ENCODE measurements at places on chromosomes 2 and 18.

- H3K27ac ChIP-seq: no peak overlapping the region
- no peak overlapping the region for H3K4me3 ChIP-seq
- H3K27me3 ChIP-seq: no peaks in the 10 kb centered on the region
- no peaks in the 10 kb centered on the region for H3K4me1 ChIP-seq
- H3K36me3 ChIP-seq: no peaks in the 10 kb centered on the region
Observed at GRCh38 chr2:215684448-215685237, 248.8 kb upstream of the FN1 start.

DNA sequence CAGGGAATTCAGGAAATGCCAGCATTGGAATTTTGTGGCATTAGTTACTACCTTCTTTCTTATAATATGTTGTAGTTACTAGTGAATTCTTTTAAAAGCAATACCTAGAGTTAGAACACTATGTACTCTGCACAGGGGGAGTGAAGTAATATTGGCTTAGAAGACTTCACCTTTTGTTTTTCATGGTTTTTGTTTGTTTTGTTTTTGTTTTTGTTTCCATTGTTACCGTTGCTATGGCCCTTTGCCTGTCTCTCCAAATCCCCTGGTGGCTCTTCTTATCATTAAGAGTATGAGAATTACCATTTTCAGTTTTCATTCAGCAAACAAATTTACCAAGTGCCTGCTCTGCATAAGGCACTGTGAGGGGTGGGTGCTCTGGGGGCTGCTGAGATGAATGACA, 160.1 kb downstream of the HAUS1 start:
- no peak for DNase-seq
- H3K4me1 ChIP-seq: no peaks in the 10 kb centered on the region
- H3K36me3 ChIP-seq: no peaks in the 10 kb centered on the region
- H3K4me3 ChIP-seq: no peak overlapping the region
- peak overlapping the region; percentile 54 for H3K27ac ChIP-seq

DNA sequence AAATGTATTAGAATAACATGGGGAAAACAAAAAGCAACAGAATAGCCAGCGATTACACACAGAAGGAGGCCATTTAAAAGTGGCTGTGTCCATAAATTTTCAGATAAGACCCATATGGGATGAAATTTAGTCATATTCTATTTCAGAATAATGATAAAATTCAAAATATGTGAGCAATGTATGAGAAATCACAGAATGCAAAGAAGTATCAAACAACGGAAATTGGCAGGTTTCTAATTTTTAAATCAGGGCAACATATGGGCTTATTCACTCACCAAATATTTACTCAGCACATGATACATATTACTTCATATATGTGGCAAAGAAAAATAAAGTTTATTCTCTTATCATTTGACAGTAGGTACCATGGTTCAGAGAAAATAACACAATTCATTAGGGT, 208.5 kb downstream of the GRB14 start:
- no peaks in the 10 kb centered on the region for H3K27me3 ChIP-seq
- no peaks in the 10 kb centered on the region for H3K36me3 ChIP-seq
- no peaks in the 10 kb centered on the region for H3K4me1 ChIP-seq
- no peak overlapping the region for H3K27ac ChIP-seq
- H3K4me3 ChIP-seq: no peak overlapping the region

GRCh38 chr18:966759-967576, 62.3 kb downstream of the ADCYAP1 start:
- no peak overlapping the region for H3K27ac ChIP-seq
- H3K4me3 ChIP-seq: no peak overlapping the region
- H3K4me1 ChIP-seq: no peaks in the 10 kb centered on the region

DNA sequence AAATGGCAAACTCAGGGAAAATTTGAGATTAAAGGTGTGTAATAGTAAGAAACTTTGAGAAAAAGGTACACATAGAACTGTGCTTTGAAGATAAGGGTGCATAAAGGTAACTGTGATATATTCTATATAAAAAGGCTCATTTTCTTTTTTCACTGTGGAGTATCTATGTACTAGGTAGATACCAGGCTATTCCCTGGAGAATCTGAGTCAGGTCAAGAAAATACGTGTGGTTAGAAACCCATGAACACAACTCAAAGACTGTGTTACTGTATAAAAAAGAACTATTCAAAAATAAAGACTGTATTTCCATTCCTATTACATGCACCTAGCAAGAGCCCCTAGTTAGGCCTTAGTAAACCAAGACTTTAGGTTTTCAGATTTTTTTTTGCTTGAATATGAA, 100.1 kb upstream of the GRB14 start:
- DNase-seq: no peak
- no peaks in the 10 kb centered on the region for H3K36me3 ChIP-seq
- H3K27me3 ChIP-seq: no peaks in the 10 kb centered on the region

DNA sequence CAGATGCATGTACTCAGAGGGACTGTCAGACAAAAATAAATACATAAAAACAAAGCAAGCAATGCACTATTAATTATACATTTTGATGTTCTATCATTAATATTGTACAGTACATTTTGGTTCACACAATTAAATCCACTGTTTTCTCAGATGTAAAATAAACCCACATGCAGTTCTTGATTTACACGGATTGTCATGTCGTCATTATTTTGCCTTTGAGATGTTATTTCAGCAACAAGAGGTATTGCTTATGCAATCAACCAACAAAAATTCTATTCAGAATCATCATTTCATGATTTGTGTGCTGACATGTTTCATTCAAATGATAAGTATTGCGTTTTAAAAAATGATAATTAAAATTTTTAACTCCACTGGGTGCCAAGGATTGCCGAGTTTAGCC, 79.2 kb downstream of the TSHZ1 start:
- no peaks in the 10 kb centered on the region for H3K4me1 ChIP-seq
- H3K27me3 ChIP-seq: no peaks in the 10 kb centered on the region
- H3K27ac ChIP-seq: no peak overlapping the region

GRCh38 chr2:217853301-217853881, 149.4 kb downstream of the TNS1 start:
- no peak for DNase-seq
- H3K27me3 ChIP-seq: no peaks in the 10 kb centered on the region
- no peak overlapping the region for H3K4me3 ChIP-seq
- peaks cover 12% of the 10 kb centered on the region for H3K4me1 ChIP-seq
- H3K27ac ChIP-seq: peak overlapping the region; percentile 50

GRCh38 chr2:219490186-219490585, 8.5 kb upstream of the GMPPA start:
- no peak for DNase-seq
- H3K27ac ChIP-seq: no peak overlapping the region
- no peaks in the 10 kb centered on the region for H3K4me1 ChIP-seq
- no peaks in the 10 kb centered on the region for H3K36me3 ChIP-seq
- peaks cover 4% of the 10 kb centered on the region for H3K27me3 ChIP-seq

GRCh38 chr2:126653761-126654160, 2.2 kb upstream of the GYPC start:
- no peaks in the 10 kb centered on the region for H3K36me3 ChIP-seq
- H3K4me1 ChIP-seq: no peaks in the 10 kb centered on the region
- no peak overlapping the region for H3K27ac ChIP-seq

DNA sequence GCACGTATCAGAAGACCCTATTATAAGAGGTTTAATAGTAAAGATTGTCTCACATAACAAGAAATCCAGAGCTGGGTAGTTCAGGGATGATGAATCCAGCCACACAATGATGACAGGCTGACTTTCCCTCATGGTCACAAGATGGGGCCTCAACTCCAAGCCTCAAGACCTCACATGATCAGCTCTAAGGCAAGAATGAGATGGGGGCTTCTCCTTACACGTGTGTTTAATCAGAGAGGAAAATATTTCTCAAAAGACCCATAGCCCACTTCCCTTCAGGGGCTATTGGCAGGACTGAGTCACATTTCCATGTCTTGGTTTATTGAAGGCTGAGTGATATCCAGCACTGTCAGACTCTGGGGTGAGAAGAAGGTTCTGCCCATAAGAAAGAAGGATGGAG, 100.2 kb upstream of the FOSL2 start:
- no peaks in the 10 kb centered on the region for H3K4me1 ChIP-seq
- no peaks in the 10 kb centered on the region for H3K27me3 ChIP-seq
- no peak for DNase-seq
- no peak overlapping the region for H3K27ac ChIP-seq
- no peaks in the 10 kb centered on the region for H3K36me3 ChIP-seq
- H3K4me3 ChIP-seq: no peak overlapping the region

DNA sequence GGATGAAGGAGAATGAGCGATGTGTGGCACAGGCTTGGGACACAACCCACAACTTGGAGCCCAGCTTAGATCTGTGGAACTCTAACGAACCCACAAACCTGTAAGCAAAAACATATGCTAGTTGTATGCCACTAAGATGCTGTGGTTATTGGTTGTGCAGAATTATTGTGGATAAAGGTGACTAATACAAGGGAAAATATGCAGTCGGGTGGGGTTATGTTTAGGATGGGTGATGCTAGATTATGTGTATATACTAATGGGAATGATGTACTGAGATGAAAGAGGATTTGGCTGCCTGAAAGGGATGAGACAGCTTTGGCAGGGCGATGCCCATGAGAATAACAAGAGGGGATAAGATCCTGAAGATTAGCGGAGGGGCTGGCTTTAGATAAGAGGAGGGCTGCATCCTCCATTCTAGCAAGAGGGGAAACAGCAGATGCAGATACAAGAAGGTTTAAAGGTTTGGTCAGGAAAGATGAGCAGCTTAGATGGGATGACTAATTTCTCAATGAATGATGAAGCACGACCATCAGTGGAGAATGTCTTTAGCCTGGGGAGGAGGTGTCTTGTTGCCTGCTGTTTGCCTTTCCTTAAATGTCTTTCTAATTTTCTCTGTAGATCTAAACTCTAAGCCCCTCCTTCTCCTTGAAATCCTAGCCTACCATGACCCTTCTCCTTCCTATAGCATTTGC, 49.6 kb downstream of the GALNT14 start:
- no peak overlapping the region for H3K4me3 ChIP-seq
- H3K27me3 ChIP-seq: no peaks in the 10 kb centered on the region
- H3K36me3 ChIP-seq: no peaks in the 10 kb centered on the region
- H3K4me1 ChIP-seq: no peaks in the 10 kb centered on the region
- no peak for DNase-seq

GRCh38 chr18:5410582-5410981, 115.1 kb upstream of the ZBTB14 start:
- no peak for DNase-seq
- no peaks in the 10 kb centered on the region for H3K27me3 ChIP-seq
- H3K4me1 ChIP-seq: no peaks in the 10 kb centered on the region
- no peak overlapping the region for H3K27ac ChIP-seq
- H3K4me3 ChIP-seq: no peak overlapping the region
- H3K36me3 ChIP-seq: no peaks in the 10 kb centered on the region

- H3K27ac ChIP-seq: no peak overlapping the region
- no peaks in the 10 kb centered on the region for H3K4me1 ChIP-seq
- DNase-seq: no peak
- H3K4me3 ChIP-seq: no peak overlapping the region
Observed at GRCh38 chr2:7609556-7609955, 692.3 kb downstream of the RNF144A start.

- no peaks in the 10 kb centered on the region for H3K36me3 ChIP-seq
- H3K27me3 ChIP-seq: no peaks in the 10 kb centered on the region
- H3K4me1 ChIP-seq: no peaks in the 10 kb centered on the region
- no peak overlapping the region for H3K27ac ChIP-seq
- DNase-seq: no peak
Observed at GRCh38 chr2:57536535-57537231, 509.9 kb upstream of the VRK2 start.

GRCh38 chr2:182866461-182867406, at the start of gene FRZB:
FRZB (minus strand) TSS chr2:182866637; CDS start chr2:182866552, 85 bp downstream.
- H3K27ac ChIP-seq: peak within 1 kb of the TSS; percentile 72
- H3K4me1 ChIP-seq: peaks cover 4% of the 10 kb centered on the region
- no peaks in the 10 kb centered on the region for H3K27me3 ChIP-seq
- peak; percentile 56 for DNase-seq
- H3K36me3 ChIP-seq: no peaks in the 10 kb centered on the region

- H3K27me3 ChIP-seq: no peaks in the 10 kb centered on the region
- no peak overlapping the region for H3K27ac ChIP-seq
- no peak for DNase-seq
- H3K4me3 ChIP-seq: no peak overlapping the region
- H3K36me3 ChIP-seq: peaks cover 9% of the 10 kb centered on the region
Observed at GRCh38 chr18:76371301-76372203, 123.5 kb downstream of the ZNF516 start.

DNA sequence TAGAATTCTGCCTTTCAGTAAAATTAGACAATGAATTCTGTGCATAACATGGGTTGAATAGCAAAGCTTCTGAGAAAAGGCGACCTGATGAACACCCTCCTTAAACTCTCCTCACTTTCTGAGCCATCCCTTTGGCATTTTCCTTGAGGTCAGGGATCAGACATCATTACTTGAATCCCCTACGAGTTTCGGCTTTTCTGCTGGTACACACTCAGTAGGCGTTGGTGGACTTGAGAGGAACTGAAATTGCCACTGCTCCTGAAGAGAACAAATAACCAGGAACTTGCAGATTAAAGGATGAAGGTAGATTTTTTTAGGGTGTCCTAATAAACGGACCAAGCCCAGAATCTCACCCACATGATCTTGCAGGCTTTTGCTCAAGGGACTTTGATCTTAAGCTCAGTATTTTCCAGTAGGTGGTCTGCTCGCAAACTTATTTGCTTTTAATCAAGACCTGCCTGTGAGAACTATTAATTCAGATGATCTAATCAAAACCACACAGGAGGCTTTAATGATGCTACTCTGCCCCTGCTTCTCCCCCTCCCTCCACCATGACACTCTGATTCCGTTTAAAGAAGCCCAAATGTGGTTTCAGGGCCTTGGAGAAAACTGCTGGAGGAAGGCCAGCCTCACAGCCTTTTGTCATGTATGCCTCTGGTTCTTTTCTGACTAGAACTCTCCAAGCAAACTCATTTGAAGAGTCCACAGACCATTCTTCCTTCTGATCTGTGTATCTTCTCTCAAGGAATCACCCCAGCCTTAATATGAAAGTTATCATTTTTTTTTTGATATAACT, 124.9 kb downstream of the PRKCE start:
- H3K27me3 ChIP-seq: no peaks in the 10 kb centered on the region
- no peaks in the 10 kb centered on the region for H3K36me3 ChIP-seq
- no peaks in the 10 kb centered on the region for H3K4me1 ChIP-seq
- no peak for DNase-seq
